Activated CD4-positive, alpha-beta T cell treated with anti-CD3 and anti-CD28 coated beads for 24 hours (primary cell): ENCODE measurements at places on chromosomes 2 and 18.
A peak's percentile ranks its signal among the peaks of the same experiment; 100 is the strongest.

GRCh38 chr2:212957624-212958023, 193.8 kb downstream of the IKZF2 start:
- DNase-seq = no peak

- DNase-seq = no peak
Measured at GRCh38 chr2:125280265-125280664, 1255.2 kb downstream of the CNTNAP5 start.

DNA sequence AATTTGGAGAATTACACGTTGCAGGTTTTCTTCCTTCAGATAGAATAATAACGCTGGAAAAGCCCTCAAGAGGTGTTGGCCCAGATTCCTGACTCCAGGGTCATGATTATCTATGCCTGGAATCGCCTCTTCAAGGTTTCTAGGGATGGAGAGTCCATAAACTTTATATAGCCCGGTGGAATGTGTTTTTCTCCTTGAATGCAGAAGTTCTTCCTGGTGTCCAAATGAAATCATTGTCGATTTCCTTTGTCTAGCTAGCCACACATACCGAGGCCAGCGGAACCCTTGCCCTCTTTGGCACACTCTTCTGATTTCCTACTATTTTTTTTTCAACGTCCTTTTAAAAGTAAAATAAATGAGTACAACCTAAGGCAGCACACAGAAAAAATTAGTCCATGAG, 117.8 kb downstream of the PID1 start:
- DNase-seq = no peak

- DNase-seq = no peak
Measured at GRCh38 chr2:233430651-233431050, 76.4 kb downstream of the DGKD start.

DNA sequence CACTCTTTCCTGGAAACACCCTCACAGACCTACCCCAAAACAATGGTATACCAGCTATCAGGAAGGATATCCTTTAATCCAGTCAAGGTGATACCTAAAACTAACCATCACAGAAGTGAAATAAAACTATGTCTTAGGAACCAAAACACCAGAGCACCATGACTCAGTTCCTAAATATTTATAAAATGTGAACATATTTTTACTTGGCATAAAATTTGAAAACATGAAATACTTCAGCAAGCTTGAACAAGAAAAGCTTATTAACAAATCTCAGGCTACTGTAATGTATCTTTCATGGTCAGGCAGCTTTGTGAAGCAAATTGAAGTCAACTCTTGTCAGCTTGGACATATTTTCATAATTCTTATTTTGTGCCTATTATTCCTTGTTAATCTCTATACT, 440.8 kb upstream of the CDH20 start:
- DNase-seq = no peak

DNA sequence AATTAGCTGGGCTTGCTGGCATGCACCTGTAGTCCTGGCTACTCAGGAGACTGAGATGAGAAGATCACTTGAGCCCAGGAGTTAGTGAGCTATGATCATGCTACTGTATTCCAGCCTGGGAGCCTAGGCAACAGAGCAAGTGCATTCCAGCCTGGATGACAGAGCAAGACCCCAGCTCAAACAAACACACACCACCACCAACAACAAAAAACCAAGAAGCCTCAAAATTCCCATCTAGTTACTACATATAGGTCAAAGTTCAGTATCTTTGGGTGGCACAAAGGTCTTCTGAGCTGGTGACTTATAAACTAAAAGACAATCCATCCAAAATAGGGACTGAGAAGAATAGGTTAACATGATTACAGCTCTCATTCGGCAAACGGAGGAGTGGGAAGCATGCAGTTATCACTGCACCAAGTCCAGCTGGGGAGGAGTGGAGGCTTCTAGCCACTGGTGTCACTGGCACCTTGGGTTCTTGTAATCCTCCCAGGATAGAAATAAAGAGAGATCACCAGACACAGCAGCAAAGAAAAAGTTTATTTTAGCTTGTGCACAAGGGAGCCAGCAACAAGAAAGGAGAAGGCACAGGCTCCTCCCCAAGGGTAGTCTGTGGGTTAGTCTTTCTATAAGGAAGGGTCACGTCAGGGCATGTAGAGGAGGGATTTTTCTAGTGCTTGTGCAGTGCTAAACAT, 57.4 kb downstream of the SH2D6 start:
- DNase-seq = no peak

- DNase-seq = no peak
Measured at GRCh38 chr18:10927286-10927992, 221.9 kb downstream of the PIEZO2 start.

- no peak for DNase-seq
Measured at GRCh38 chr18:21853016-21853415, 112.4 kb downstream of the MIB1 start.

DNA sequence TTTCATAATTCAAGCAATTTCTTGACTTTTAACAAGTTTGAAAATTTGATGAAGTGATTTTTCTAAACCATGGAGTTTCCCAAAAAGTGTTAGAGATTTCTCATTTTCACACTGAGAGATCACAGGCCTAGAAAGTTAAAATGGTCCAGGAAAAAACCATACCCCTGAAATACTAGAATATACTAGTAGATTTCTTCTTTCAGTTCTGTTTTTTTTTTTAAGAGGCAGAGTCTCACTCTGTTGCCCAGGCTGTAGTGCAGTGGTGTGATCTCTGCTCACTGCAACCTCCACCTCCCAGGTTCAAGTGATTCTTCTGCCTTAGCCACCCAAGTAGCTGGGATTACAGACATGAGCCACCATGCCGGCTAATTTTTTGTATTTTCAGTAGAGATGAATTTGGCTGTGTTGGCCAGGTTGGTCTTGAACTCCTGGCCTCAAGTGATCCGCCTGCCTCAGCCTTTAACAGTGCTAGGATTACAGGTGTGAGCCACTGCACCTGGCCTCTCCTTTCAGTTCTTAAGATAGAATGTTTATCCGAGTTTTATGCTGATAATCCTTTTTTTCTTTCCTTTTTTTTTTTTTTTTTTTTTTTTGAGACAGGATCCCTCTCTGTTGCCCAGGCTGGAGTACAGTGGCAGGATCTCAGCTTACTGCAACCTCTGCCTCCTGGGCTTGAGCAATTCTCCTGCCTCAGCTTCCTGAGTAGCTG, 14.4 kb downstream of the MTHFD2 start:
- no peak for DNase-seq

GRCh38 chr2:19046986-19047780, 311.2 kb downstream of the OSR1 start:
- no peak for DNase-seq

DNA sequence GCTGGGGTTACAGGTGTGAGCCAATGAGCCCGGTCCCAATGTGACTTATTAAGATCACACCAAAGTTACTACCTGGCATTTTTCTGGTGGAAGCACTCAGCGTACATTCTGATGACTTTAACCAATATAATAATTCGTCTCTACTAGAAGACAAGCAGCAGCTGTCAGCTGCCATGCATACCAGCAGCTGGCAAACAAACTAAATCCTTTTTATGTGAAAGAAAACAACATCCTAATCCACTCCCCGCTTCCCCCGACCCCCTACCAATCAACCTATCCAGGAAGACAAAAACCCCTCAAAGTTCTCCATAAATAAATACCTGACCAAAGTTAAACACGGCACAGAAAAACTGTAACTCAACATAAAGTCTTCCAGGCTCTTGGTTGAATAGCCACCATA, 42.1 kb downstream of the GPR155 start:
- DNase-seq = no peak

DNA sequence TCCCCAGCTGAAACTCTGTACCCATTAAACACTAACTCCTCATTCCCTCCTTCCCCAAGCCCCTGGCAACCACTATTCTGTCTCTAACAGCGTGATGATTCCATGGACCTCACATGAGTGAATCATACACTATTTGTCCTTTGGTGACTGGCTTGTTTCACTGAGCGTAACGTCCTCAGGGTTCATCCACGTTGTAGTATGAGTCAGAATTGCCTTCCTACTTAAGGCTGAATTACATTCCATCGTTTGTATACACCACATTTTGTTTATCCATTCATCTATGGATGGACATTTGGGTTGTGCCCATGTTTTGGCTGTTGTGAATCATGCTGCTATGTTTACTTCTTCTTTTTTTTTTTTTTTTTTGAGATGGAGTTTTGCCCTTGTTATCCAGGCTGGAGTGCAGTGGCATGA, 19.6 kb upstream of the CABLES1 start:
- no peak for DNase-seq

DNA sequence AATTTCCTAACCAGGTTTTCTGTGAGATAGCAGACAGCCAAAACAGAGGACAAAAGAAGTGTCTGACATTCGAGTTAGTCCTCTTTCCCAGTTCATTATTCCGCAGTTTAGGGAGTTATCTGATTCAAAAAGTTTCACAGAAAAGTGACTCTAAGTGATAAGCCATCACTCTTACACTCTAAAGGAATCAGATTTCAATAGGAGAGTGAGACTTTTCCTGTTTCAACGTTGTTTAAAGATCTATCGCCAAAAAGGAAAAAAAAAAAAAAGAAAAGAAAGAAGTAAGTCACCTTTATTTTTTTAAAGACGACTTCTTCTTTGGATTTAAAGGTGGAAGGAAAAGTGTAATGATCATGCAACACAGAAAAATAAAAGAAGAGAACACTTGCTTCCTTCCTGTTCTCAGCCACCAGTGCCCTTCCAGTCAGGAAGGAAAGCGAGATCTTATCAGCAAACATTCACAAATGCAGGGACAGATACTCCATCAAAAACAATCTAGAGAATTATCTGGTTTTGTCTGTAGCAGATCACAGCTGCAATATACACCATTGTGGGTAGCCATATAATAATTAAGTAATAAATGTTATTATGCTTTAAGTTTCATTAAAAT, 49.8 kb downstream of the TFPI start:
- DNase-seq = no peak

- no peak for DNase-seq
Measured at GRCh38 chr2:99819766-99820165, 322.6 kb downstream of the AFF3 start.

DNA sequence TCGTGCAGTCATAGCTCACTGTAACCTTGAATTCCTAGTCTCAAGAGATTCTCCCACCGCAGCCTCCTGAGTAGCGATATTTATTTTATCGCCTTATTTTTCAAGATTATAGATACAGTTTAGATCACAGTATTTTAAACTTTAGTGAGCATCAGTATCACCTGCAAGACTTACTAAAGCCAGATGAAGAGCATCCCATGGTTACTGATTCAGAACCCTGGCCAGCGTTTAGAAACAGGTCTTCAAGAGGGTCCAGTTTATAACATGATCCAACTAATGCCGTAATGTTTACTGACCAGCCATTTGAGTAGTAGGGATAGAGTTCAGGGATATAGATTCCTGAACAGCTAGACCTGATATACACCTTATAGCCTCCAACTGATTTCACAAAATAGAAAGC, 146.1 kb downstream of the DCC start:
- no peak for DNase-seq

- DNase-seq = no peak
Measured at GRCh38 chr2:240387669-240388358, 47.6 kb upstream of the GPC1 start.

GRCh38 chr2:223779877-223780276, 57.5 kb downstream of the AP1S3 start:
- DNase-seq = peak; percentile 4

DNA sequence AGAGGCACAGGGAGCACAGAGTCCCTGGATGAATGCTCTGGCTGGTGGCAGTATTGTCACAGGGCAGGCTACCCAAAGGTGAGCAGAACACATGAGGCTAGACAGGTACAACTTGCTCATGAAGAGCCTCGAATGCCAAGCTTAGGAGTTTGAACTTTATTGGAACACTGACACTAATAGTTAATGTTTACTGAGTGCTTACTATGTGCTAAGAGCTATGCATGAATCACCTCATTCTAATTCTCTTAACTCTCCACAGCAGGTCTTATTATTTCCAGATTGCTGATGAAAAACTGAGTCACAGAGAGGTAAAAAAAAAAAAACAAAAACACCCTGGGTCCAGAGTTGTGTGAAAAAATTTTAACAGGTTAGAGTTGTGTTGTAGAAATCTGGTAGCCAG, 6.1 kb upstream of the EMX1 start:
- no peak for DNase-seq

DNA sequence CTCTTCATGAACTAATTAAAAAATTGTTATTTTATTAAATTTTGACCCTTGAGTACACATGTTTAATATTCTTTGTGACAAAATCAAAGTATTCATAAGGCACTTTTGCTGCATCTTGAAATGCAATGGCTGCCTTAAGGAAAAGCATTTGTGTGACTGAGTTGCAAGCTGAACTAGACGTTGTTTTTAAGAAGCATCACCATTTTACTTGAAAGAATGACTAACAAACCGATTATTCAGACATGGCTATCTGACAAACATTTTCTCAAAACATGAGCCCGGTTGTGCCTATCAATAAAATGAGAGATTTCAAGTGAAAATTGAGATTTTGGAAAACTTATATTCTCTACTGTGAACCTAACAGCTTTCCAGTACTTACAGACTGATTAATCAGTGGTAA, 2.8 kb downstream of the GCFC2 start:
- DNase-seq = no peak

DNA sequence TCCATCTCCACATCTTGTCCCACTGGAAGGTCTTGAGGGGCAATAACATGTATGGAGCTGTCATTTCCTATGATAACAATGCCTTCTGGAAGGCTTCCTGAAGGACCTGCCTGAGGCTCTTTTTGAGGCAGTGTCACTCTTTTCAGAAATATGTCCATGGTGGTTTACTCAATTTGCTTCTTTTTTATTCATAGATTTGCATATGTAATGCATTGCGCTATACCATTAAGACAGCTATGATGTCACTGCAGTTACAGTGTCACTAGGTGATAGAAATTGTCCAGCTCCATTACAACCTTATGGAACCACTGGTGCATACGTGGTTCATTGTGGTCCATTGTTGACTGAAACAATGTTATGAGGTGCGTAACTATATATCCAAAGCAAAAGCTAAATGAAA, 19.9 kb downstream of the NABP1 start:
- DNase-seq = no peak

DNA sequence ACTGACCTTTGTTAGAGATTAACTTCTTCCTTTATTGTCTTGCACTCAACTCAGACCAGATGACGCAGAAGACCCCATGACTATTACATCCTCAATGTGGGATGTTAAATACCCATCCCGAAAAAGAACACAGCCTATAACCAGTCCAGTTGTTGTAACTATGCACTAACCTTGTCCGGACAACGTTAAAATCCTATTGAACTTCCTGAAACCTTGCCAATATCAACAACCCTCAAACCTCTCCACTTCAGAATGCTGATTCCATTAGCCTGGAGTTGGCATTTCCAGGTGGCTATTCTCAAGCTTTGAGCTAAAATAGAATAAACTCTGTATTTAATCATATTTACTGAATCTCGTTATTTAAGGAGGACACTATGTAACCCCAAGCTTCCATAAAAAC, 13.6 kb downstream of the NMS start:
- no peak for DNase-seq
